Astrocyte of the cerebellum (primary cell): ENCODE measurements at places on chromosomes 16 and 17.

DNA sequence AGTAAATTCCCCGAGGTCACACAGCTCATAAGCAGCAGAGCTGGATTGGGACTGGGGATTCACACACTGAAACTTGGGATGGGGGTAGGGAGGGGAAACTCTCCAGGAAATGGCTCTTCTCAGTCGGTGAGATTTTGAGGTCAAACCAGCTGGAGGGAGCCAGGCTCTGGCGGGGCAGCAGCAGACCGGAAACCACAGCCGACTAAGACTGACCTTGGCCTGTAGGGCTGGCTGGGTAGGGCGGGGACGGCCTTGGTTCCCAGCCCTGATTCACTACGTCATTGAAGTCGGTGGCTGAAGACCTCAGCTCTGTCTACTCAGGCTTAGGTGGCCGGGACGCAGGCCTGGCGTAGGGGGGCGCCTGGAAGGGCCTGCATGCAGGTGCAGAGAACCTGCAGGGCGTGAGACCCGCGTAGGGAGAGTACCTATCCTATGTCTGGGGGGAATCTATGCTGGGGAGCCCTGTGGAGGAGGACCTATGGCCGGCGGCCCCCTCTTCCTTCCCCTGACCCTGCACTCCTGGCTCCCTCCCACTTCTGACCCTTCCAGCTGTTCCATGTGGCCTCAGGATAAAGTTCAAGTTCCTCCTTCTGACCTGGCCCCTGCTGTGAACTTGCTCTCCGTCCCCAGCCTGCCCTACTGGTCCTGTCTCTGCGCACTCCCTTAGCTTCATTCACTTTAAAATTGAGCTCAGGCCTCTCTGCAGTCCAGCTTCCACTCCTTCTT, 11.9 kb upstream of the SLC4A1 start:
- DNase-seq: peak; percentile 42

GRCh38 chr16:89344458-89344834, 126.9 kb downstream of the ZNF778 start:
- no peak for DNase-seq

DNA sequence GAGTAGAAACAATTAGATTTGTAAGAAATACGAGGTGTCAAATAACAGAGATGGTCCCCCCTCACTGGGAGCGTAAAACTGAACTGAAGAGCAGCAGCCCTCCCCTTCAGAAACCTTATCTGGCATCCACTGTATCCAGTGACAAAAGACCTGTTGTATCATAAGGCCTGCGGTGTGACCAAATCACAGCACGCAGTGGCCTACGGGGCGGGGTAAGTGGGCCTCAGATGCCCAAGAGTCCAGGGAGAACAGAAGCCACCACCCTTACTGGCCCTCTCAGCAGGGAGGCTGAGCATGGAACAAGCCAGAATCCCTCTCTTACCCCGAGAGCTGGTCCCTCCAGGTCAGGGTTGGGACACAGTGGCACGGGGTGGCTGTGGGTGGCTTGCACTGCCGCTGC, 5.5 kb downstream of the JMJD6 start:
- DNase-seq: no peak

- DNase-seq: no peak
These were observed 918.1 kb upstream of the CDH8 start for GRCh38 chr16:62954144-62955032.

GRCh38 chr16:25922438-25922837, 230.7 kb downstream of the HS3ST4 start:
- DNase-seq: no peak

GRCh38 chr16:10610499-10611184, 30.2 kb upstream of the EMP2 start:
- no peak for DNase-seq

DNA sequence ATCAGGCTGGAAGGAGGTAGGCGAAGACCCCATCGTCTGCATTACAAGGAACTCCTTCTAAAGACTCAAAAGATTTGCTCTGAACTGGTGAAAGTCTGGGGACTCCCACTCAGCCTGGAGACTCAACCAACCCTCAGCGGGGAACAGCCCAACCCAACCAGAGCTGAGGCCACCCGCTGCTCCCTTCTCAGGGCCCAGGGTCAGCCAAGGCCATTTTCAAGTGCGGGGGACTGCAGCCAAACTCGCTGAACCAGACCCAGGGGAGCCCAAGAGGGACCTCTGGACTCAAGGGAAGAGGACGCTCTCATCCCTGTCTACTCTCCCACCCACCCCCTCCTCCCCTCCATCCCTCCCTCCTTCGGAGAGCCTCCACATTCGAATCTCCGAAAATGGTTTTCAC, 24.1 kb downstream of the XYLT1 start:
- no peak for DNase-seq

DNA sequence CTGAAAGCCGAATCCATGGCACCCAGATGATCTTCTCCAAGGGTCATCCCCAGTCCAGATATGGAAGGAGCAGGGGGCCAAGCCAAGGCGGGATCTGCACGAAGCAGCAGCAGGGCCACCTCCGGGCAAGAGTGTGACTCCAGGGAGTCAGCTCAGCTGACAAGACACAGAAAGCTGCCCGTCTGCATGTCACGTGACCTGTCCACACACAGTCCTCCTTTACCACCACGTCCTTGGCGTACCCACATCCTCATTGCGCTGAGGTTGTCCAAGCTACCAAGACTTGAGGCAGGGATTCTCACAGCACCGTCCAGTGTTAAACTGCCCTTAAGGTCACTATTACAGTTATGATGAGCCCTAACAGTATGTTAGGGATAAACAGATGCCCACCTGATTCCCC, 11.3 kb upstream of the CYTH1 start:
- no peak for DNase-seq

GRCh38 chr17:62808576-62808970, 459 bp upstream of the MARCHF10 start:
- no peak for DNase-seq

- peak; percentile 56 for DNase-seq
These were observed 2.9 kb downstream of the ORAI3 start for GRCh38 chr16:30951750-30952149.

GRCh38 chr16:10534748-10535147, 45.6 kb downstream of the EMP2 start:
- DNase-seq: no peak

GRCh38 chr16:63776437-63776836, 1345.4 kb downstream of the CDH11 start:
- no peak for DNase-seq
